ENCODE measurements at places on chromosomes 16 and 17. TPM values are rescaled to one million over a fixed set of nuclear protein-coding genes. Genes with fewer than 3 reads are reported as not detected.

- ATAC-seq, result peak; percentile 39
Observed at GRCh38 chr17:72121164-72122009, 567 bp downstream of the SOX9 start.

DNA sequence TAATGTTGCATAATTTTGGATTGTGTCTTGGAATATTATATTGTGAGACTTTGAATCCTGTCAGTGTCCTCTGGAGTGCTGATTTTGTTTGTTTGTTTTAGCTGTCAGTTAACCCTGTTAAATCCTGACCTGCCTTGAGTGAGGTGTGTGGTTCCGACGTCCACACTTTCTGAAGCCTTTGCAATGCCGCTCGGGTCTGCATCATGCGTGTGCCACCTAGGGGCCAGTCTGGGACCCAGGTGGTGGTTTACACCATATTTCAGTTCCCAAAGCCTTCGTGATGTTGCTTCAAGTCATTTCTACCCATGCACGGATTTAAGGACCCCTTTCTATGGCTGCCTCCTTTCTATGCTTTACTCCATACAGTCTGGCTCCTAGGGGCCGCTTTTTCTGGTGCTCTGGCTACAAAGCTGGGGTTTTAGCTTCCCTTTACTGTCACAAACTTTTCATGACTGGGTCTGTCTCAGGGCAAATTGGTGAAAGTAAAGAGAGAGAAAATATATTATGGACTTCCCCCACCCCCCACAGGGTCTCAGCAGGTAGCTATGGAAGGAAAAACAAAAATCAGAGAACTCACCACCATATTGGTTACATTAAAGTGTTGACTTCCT is 11.4 kb upstream of the OR4D1 start:
- ATAC-seq, result no peak

GRCh38 chr17:76672270-76672851 is 28.8 kb upstream of the ST6GALNAC1 start:
- ATAC-seq, result no peak

Gene NLRC5
- total RNA-seq, result 1.4 TPM

Gene LRRC37A3
- total RNA-seq, result 14.1 TPM

Gene MEIOB
- not detected for total RNA-seq

DNA sequence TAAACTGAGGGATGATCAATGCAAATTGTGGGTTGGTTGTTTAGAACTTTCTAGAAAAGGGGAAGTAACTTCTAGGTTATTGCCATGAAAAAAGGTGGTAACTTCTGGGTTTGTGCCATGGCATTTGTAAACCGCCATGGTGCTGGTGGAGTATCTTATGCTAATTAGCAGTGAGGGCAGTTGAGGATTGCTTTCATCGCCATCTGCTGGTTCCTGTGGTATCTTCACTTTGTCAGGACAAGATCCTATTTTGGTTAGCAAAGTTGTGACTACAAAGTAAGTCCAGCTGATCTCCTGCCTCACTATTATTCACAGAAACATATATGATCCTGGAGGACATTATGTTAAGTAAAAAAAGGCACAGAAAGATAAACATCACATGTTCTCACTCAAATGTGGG is 1332.3 kb downstream of the CDH11 start:
- no peak for ATAC-seq

GRCh38 chr16:85871756-85872155 is 27.2 kb upstream of the IRF8 start:
- ATAC-seq, result peak; percentile 41

DNA sequence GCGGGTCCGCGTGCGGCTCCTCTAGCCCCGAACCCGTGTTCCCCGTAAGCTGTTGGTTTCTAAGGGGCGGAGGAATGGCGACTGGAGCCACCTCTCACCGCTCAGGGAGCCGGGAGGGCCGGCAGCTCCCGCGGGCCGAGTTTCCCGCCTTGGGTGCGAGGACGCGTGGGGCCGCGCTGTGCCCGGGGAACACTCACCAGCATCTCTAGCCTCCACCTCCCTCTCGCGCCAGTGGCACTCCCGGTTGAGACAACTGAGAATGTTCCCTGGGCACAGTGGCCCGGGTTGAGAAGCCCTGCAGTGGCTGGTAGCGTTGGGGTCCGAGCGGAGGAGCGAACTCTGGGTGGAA is 560 bp downstream of the TELO2 start:
- no peak for ATAC-seq

DNA sequence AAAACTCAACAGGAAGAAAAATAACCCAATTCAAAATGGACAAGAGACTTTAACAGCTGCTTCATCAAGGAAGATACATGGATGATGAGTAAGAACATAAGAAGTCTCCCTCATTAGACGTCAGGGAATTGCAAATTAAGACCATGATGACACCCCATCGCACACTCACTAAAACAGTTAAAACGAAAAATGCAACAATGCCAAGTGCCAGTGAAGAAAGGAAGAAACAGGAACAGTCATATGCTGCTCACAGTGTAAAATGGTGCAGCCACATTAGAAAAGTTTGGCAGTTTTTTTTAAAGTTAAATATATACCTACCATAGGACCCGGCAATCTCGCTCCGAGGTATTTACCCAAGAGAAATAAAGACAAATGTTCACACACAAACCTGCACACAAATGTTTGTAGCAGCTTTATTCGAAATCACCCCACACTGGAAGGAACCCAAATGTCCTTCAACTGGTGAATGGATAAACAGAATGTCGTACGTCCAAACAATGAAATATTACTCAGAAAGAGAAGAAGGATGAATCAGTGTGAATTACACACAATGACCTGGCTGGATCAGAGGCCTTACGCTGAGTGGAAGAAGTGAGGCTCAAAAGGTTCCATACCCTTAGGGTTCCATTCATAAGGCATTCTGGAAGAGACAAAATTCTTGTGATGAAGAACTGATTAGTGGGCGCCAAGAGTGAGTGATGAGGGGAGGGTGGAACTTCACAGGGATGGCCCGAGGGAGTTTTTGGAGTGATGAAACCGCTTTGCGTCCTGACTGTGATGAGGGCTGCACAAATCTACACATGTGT is 110.3 kb downstream of the C16orf95 start:
- no peak for ATAC-seq

Gene STH
- 1.4 TPM for total RNA-seq

Gene COX4I1
- total RNA-seq, result 531 TPM

DNA sequence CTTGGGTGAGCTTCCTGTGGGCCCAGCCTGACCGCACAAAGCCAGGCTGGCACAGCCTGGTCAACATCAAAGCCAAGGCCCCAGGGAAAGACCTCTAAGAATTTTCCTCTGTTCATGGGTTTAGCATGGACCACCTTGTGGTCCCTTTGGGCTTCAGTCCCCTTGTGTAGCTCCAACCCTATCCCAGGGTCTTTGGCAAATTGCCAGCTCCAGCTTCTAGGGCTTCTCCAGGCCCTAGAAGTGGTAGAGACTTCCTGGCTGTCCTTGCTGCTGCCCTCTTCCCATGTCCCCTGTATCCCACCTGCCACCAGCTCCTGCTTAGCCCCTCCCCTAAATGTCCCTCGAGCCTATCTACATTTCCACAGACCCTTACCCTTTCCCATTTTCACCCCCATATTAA is 9.7 kb upstream of the ITGA3 start:
- no peak for ATAC-seq

GRCh38 chr17:10177913-10178505 is 20.4 kb downstream of the GAS7 start:
- peak; percentile 93 for ATAC-seq

Gene CCL4
- 0.38 TPM for total RNA-seq

DNA sequence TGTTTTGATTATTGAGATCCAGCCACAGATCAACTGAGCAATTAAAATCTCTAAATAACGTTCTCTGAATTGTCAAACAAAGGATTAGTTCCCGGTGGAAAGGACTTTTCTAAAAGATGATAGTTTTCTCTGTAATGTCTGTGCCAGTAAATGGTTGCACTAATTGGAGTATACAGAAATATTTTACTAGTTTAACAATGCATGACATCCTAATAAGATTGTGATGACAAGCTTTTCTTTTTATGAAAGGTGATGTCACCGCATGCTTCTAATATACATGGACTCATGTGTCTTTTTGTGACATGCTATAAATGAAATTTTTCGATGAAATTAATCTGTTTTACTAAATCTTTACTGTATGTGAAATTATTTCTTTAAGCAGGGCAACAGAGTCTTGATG is 211.1 kb downstream of the IRX3 start:
- ATAC-seq, result no peak
